ENCODE measurements at places on chromosomes 3 and 15.

GRCh38 chr3:183489455-183490210 lies 61.2 kb upstream of the MCF2L2 start:
- no peak for DNase-seq

- DNase-seq, result no peak
These were observed 532.8 kb downstream of the FOXP1 start for GRCh38 chr3:71050538-71051258.

DNA sequence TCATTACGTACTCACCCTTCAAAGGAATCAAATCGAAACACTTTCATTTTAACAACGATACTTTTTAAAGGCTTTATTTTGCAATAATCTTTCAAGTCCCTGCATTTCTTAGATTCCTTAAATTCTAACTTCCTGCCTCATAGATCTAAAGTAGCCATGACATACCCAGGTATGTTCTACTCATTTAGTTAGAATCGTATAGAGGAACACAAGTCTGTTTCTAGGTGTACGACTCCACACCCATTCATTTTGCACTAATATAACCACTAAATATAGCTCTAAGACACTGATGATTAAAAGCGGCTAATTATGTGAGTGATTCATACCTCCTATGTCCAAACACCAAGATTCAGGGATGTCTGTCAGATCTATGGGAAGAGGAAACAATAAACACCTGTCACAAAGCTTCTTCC lies 1.3 kb downstream of the ATP13A3 start:
- DNase-seq, result no peak

DNA sequence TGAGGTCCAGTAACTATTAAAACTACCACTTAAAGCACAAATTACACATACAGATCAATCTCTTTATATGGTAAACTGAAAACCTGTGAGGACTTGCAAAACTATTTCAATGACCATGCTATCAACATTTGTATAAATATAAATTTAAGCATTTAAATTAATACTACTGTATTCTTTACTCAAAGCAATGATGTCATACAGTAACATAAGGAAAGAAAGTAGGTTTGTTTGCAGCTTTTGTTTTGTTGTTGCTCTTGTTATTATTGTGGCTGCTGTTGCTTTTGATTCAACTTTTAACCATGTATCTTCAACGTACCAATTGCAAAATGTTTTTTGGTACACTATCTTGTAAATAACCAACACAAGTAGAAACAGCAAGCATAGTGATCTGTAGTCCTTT lies 22.0 kb downstream of the CBLB start:
- DNase-seq, result no peak

DNA sequence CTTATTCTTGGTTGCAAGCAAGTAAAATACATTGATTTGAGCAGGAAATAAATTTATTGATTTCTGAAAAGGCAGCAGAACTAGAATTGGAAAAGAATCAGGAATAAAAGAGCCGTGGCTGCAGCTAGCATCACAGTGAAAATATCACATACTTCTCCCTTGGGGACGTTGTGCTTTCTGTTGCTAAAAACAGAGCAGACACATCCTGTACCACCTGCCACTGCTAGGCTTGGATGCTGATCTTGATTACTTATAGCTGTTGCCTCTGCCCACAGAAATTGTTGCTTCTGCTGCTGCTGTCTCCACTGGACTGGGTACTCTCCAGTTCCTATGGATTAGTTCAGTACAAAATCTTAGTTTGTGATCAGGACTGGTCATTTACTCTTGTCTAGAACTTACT lies 283.8 kb downstream of the C3orf38 start:
- no peak for DNase-seq

- DNase-seq, result no peak
These were observed 15.4 kb downstream of the BCL2L10 start for GRCh38 chr15:52097180-52097579.

DNA sequence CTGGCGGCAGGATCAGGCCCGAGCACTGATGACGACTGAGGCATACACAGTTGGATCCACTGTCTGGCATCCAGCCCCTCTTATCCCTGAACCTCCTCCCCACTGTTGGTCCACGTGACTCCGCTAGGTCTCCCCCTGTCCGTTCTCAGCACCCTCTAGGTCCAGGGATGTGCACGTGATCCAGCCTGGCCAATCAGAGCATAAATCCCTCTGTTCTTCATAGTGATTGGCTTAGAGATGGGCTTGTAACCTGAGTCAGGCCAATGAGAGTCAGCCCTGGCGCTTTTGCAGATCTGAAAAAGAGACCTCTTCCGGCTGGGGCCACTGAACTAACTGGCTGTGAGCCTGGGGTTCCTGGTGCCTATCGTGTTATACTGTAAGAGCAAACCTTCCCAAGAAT lies 20.5 kb upstream of the IQSEC1 start:
- no peak for DNase-seq

- no peak for DNase-seq
These were observed 480 bp downstream of the CHRNA7 start for GRCh38 chr15:32030795-32031194.

- DNase-seq, result no peak
These were observed 9.0 kb downstream of the SSUH2 start for GRCh38 chr3:8635631-8636030.

GRCh38 chr3:141411251-141411771 lies 43.0 kb downstream of the ZBTB38 start:
- peak; percentile 23 for DNase-seq

DNA sequence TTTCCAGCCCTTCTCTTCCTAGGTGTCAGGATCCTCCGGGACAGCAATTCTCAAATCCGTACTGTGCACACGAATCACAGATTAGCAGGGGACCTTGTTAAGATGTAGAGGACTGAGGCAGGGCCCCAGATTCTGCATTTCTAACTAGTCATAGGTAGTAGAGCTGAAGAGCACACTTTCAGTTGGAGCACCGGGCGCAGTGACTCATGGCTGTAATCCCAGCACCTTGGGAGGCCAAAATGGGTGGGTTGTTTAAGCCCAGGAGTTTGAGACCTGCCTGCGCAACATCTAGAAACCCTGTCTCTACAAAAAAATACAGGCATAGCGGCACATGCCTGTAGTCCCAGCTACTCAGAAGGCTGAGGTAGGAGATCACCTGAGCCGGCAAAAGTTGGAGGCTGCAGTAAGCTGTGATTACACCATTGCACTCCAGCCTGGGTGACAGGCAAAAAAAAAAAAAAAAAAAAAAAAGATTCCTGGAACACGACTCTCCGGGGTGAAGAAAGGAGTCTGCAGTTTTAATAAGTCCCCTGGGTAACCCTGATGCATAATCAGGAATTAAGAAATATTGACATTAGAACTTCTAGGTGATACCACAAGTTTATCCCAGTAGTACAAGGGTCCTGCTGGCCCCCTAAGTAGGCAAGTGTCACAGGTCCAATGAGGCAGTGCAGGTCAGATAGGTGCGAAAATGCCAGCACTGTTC lies 21.4 kb upstream of the IGDCC3 start:
- no peak for DNase-seq

DNA sequence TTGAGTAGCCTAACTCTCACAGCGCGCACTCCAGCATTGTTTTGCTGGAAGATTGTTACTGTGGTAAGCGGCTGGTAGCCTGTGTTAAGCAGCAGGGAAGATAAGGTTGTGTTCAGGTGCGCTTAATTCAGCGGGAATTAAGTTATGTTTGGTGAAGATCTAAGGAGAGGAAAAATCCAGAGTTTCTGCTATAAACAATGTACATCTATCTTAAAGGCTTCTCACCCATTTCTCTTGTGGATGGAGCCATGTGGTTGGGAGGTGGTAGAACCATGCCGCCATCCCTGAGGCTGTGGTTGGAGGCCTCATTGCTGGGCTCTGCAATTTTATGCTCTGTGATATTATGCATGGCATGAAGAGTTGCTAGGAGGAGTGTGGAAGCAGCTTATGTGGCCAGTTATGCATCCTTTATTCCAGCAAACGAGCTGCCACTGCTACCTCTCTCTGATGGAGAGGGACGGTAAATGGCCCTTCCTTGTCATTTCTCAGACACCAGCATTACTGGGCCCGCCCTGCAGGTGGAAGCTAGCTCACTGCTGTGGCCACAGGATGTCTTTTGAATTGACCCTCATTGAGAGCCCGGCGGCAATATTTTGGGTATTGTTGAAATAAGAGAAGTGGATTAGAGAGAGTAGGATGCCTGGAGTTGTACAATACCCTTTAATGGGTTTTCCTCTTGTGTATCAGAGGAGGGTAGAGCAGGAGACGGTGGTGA lies 1.3 kb downstream of the MINAR1 start:
- no peak for DNase-seq

GRCh38 chr15:35019404-35020327 lies 31.6 kb upstream of the ZNF770 start:
- no peak for DNase-seq

DNA sequence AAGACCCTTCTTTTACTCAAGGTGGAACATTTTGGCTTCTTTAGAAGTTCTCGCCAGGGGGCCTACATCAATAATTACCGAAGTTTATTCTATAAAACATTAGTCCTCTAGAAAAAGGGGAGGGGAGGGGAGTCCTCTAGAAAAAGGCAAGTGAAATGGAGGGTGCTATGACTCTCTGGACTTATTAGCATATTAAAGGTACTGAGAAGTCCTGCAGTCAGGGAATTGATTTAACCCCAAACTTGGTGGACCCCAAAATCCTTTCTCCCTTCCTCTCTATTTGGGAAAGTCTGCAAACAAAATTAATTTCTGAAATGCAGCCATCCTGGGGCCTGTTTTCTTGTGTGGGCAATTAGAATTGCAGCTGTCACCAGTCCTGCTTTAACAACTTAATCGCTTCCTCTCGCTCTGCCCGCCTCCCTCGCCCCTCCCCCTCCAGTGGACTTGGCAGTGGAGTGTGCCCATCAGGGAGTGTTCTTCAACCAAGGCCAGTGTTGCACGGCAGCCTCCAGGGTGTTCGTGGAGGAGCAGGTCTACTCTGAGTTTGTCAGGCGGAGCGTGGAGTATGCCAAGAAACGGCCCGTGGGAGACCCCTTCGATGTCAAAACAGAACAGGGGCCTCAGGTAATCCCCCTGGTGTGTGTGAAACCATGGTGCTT lies 18.9 kb upstream of the LRRK1 start:
- DNase-seq, result no peak

DNA sequence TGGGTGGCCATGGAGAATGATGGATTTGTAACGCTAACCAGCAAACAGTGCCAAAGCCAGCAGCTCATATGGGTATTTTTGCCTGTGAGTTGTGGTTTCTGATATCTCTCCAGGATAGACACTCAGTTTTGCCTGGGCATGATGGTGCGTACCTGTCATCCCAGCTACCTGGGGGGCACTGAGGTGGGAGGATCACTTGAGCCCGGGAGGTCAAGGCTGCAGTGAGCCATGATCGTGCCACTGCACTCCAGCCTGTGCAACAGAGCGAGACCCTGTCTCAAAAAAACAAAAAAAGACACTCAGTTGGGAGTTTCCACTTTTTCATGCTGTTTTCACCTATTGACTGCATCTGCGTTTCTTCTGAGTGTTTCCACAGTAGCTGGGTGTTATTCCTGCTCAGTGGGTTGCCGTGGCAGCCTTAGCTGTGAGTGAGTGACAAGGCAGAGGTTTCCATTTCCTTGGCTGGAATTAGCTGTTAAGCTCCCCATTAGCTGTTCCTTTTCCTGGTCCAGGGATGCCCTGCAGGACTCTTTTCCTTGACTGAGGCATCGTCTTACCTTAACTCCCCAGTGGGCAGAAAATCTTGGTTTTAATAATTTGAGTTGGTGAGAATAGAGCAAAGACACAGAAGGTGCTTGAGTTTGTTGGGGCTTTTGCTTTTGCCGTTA lies 14.2 kb upstream of the RPP14 start:
- DNase-seq, result no peak

Measured in activated effector memory CD4-positive, alpha-beta T cell treated with Interleukin-2 at 50 U/mL for 16 hours (primary cell).